ENCODE measurements at places on chromosomes 1 and 21. TPM values are rescaled to one million over a fixed set of nuclear protein-coding genes. Genes with fewer than 3 reads are reported as not detected.

Gene TMIGD3
- total RNA-seq = not detected

Gene TCHHL1
- not detected for total RNA-seq

Gene LCE3D
- not detected for total RNA-seq

Gene TAS1R1
- not detected for total RNA-seq

Gene LCE6A
- not detected for total RNA-seq

Gene FCRL2
- not detected for total RNA-seq

Gene NES
- 0.12 TPM for total RNA-seq

Gene IL20
- total RNA-seq = not detected

Gene FMN2
- not detected for total RNA-seq

Gene U2AF1
- 5.5 TPM for total RNA-seq

Gene TNNI3K
- total RNA-seq = not detected

Gene FALEC
- not detected for total RNA-seq

Gene ENTREP3
- total RNA-seq = 18.3 TPM

Gene ITLN1
- total RNA-seq = not detected

Gene COL16A1
- total RNA-seq = 0.44 TPM

Gene RSPO1
- not detected for total RNA-seq

Gene GIPC2
- 0.07 TPM for total RNA-seq

Gene SASS6
- total RNA-seq = 12.0 TPM

Gene INSRR
- total RNA-seq = 0.63 TPM

Gene GJA4
- total RNA-seq = 0.25 TPM

Gene KIF2C
- total RNA-seq = 70.5 TPM

Gene TMEM51
- 0.10 TPM for total RNA-seq

Gene PROX1
- total RNA-seq = not detected

Gene CHRNB2
- not detected for total RNA-seq

Gene LRRC3
- total RNA-seq = 2.9 TPM

Gene GCSAML
- total RNA-seq = not detected

Gene SAMD11
- not detected for total RNA-seq

Gene CAMTA1
- 43.1 TPM for total RNA-seq

Data from T-helper 1 cell treated with Interleukin-12 subunit alpha and Interleukin-12 subunit beta and Interleukin-4 antibody, amounts not matched to agents 30 ng/mL and 1 ng/mL, for 36 hours (primary cell).